ENCODE measurements at places on chromosomes 13 and 19. TPM values are rescaled to one million over a fixed set of nuclear protein-coding genes. Genes with fewer than 3 reads are reported as not detected.

Gene CGB5
- not detected for total RNA-seq

Gene ZNF540
- total RNA-seq: 0.82 TPM

Gene ZNF154
- total RNA-seq: 6.3 TPM

Gene SYT3
- 1.4 TPM for total RNA-seq

Gene MAST1
- 2.0 TPM for total RNA-seq

Gene SIGLEC12
- total RNA-seq: 0.76 TPM

Gene NCAN
- total RNA-seq: not detected

Gene C19orf33
- total RNA-seq: not detected

Gene SRRM5
- total RNA-seq: 0.54 TPM

Gene ATP8A2
- total RNA-seq: 1.6 TPM

GRCh38 chr13:33415822-33416221, 130.3 kb upstream of the STARD13 start:
- no peak for DNase-seq

DNA sequence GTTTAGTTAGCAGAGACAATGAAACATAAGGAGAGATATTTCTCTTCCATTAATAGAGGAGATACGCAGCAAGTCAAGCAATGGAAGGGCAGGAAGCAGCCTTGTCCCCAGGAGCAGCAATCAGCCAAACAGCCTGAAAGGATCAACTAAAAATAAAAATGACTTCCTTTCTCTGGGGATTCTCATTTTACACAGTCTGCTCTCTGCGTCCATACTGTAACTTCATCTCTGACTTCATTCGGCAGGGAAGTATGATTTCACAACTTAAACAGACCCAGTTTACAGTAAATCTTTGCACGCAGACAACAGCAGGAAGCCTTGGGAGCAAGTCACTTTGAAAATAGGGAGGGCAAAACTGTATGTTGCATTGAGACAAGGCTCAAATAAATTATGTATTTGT, 826.7 kb downstream of the DIAPH3 start:
- no peak for DNase-seq

- DNase-seq: no peak
Measured at GRCh38 chr13:112324116-112324515, 52.0 kb upstream of the SPACA7 start.

- DNase-seq: no peak
Measured at GRCh38 chr13:73943137-73943964, 190.9 kb downstream of the KLF12 start.

GRCh38 chr13:44352671-44353070, 21.0 kb upstream of the SERP2 start:
- no peak for DNase-seq

DNA sequence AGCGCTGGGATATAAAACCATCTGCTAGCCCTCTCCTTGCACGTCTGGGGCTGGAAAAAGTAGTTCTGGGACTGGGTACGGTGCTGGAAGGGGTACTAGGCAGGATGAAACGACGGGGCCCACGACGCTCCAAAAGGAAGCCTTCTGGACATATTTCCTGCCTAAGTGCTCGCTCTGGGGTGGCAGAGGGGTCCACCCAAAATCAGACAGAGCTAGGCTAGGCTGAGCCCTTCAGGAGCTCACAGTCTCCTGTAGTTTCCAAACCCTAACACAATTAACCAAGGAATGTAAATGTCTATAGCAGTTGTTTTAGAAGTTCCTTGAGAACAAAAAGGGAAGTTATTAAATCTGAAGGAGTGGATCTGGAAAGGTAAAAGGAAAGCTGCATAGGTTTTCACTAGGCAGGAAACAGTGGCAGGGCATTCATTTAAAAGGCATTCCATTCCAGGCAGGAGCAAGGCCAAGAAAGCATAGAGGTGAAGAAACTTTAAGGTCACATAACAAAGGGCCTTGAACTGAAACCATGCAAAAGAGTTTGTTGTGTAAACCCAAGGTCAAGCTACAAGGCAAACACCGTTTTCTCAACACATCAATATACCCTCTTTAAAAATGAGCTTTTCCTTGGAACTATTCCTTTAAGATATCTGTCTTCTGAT, 634 bp upstream of the DIAPH3 start:
- DNase-seq: no peak

DNA sequence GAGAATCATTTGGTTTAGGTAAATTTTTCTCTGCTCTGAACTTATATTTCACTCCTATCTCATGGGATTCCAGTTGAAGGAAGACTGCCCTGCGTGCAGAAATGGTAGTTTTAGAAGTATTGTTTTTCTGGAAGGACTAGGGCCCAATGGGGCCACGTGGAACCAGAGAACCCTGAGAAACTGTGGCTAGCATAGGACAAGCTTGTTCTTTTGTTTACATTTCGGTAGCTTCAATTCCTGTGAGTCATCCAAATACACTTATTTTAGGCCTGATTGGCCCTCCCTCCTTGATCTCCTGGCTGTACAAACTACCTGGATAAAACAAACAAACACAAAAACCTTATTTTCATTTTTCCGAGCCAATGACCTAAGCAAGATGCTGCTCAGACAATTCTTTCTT, 124.0 kb downstream of the ITGBL1 start:
- DNase-seq: no peak

GRCh38 chr13:72545030-72545719, 182.3 kb downstream of the MZT1 start:
- DNase-seq: no peak

- no peak for DNase-seq
Measured at GRCh38 chr19:13770013-13770635, 4.1 kb upstream of the C19orf53 start.

GRCh38 chr13:93865235-93865634, 614.2 kb downstream of the DCT start:
- no peak for DNase-seq

DNA sequence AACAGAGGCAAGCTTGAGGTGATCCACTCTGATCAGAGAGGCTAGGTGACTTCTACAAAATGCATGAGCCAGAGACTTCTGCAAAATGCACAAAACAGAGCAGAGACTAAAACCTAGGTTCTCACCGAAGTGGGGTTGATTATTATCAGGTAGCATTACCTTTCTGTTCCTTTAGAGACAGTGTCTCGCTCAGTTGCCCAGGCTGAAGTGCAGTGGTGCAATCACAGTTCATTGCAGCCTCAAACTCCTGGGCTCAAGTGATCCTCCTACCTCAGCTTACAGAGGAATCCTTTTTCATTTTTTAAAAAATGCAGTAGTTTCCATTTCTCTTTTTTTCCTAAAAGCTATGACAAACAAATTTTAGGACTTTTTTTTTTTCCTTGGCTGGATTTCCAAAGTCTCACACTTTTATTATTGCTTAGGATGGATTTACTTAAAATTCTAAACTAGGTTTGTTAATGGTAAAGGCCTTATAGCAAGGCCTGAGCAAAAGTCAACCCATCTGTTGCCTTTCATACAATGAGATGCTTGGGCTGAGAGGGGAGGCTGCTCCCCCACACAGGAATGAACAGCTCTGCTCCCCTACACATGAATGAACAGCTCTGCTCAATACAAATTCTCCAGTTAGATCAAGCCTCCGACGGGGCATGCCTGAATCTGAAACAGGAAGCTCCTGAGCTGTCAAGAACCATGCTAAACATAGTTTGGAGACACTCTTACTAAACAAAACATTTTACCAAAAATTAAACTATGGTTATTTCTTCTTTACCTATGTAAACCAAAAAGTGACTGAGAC, 18.8 kb upstream of the TNFRSF19 start:
- no peak for DNase-seq

- peak; percentile 76 for DNase-seq
Measured at GRCh38 chr19:13093407-13094105, 9.1 kb downstream of the LYL1 start.

DNA sequence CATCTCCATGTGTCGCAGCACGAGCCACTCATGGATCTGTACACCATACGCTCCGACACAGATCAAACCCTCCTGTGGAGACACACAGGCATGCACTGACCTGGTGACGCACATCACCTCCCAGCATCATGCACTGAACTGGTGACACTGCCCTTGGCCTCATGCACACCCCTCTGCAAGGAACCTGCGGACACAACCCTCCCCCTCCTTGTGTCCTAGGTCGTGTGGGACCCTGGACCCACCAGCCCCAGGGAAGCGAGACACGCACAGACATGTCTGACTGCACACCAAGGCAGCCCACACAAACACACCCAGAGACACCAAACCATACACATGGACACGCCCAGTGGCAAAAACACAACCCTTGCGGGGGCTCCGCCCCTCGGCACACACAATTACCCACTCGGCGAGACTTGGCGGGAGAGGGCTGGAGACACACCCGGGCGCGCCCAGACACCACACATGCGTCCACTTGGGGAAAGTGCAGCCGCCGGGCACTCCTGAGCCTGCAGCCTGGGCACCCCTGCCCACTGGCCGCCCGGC, 2.0 kb upstream of the KCNN4 start:
- no peak for DNase-seq

DNA sequence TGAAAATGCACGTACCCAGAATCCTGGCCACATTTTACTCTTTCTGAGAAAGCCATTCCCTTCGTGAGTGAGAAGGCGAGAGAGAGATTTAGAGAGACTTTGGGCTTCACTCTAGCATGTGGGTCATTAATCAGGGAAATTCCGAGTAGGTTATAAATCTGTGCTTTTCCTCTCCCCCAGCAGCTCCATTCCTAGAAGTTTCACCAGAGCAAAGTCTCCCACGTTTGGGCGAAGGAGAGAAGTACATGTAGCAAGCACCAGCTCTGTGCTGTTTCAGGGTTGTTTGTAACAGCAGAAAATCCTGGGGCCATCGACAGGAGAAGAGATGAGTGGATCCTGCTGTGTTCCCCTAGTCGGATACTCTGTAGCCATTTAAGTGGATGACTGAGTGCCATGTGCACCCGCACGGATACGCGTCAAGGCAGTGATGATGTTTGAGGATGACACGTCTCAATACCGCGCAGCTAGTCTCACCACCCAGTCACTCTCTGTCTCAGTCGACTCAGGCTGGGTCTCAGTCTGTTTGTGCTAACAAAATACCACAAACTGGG, 131.8 kb upstream of the PEG3 start:
- DNase-seq: no peak

DNA sequence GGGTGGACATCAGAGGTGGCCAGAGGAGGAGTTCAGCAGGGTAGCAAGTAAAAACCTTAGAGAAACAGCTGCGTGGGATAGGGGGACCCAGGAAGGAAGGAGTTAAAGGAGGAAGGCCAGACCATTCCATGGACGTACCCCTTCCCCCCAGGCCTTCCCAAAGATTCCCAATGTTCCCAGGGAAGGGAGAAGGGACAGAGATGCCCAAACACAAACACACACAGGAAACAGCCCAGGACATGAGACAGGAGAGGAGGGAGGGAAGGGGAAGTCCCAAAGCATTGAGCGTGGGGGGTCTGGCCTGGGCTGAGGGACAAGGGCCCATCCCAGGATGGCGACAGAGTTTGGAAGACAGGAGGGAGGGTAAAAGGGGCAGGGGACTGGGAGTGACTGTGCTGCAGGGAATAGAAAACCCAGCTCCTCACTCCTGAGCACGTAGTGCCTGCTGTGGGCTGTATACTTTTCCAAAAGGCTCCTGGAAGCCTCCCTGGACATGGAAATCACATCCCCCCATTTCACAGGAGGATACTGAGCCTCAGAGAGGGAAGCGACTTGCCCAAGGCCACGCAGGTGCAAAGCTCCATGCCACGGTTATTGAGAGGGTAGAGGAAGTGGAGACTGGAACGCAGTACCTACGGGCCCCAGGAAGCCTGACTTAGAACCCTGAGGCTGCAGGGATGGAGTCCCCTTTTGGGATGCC, 1.1 kb downstream of the SYDE1 start:
- DNase-seq: no peak

GRCh38 chr19:30792561-30793505, 420.6 kb downstream of the ZNF536 start:
- DNase-seq: no peak

GRCh38 chr13:99404005-99404755, 97.0 kb upstream of the GPR183 start:
- DNase-seq: no peak

DNA sequence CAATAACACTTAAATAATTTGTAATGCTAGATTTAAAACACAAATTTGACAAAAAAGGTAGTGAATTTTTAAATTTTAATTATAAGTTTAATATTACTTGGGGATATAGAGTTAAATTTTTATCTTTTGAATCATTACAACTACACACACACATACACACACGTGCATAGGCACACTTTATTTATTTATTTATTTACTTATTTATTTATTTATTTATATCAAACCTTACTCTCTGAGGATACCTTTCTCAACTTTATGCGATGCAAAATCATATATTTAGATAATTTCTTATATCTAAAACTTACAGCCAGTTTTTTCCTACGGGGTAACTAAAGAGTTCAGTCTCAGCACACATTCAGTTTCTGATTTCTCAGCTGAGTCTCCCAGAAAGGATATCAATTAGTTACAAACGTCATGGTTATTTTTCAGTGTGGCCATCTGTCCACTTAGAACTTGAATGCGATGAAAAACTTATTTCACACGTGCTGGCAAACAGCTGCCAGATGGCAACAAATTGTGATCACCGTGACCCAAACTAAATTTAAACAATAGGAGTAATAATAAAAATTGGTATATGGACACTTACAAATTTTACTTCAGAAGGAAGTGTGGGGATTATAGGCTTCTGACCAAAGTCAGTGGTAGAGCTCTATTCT, 683.1 kb upstream of the PRR20A start:
- no peak for DNase-seq

GRCh38 chr19:50434525-50434924, 1.8 kb downstream of the MYBPC2 start:
- DNase-seq: no peak

- DNase-seq: no peak
Measured at GRCh38 chr13:112871742-112872141, 97.3 kb upstream of the MCF2L start.

- DNase-seq: no peak
Measured at GRCh38 chr19:12888006-12888603, 1.1 kb upstream of the KLF1 start.

DNA sequence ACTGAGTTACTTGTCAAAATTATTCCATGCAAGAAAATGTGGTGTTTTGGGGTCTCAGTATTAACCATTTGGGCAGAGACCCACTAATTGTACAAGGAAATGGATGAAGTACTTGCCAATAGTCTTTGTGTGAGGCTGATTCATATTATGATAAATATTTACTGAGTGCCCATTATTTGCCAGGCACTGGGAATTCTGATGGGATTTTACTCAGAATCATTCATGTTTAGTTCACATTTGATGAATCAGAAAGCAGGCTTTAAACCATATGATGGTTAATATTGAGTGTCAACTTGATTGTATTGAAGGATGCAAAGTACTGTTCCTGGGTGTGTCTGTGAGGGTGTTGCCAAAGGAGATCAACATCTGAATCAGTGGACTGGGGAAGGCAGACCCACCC, 66.2 kb upstream of the SOX21 start:
- DNase-seq: no peak
